GM23248 (cell line): ENCODE measurements at places on chromosomes 12 and 14.

DNA sequence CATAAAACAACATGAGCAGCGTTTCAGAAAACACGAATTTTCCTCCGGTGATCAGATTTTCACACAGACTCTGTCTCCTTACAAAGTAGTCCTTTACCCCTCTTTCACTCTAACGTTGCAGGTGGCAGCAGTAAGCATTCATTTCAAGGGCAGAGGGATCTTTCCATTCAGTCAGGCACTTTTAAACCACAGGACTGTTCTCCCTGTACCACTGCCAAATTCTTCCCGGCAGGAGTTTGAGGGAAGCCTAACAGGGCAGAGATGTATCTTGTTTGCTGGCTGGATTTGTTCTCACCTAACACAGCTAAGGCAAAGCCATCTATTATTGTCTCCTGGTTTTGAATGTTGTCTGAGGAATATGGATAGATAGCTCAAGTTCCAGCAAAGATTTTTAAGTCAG lies 1187.3 kb upstream of the SEL1L start:
- DNase-seq, result no peak

GRCh38 chr12:55720071-55720564 lies at the start of gene RDH5:
RDH5 (plus strand) TSS chr12:55720393; CDS start chr12:55721185, 792 bp downstream.
- peak; percentile 94 for DNase-seq

DNA sequence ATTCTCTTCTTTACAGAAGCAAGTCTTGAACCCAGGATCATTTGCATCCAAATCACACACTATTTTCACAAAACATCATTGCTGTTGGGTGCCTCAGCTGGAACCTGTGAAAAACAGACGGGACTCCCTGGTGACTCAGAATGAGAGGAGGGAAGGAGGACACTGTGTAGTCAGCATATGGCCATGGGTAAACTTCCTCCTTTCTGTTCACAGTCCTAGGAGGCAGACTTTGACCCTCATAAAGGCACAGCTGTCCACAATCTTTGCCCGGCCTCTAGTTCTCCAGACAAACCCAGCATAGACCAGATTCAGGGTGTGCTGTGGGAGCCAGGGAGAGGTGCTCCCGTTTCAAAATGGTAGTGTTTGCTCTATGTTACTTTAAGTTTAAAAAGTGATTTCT lies 62.0 kb downstream of the DYRK2 start:
- peak; percentile 66 for DNase-seq

DNA sequence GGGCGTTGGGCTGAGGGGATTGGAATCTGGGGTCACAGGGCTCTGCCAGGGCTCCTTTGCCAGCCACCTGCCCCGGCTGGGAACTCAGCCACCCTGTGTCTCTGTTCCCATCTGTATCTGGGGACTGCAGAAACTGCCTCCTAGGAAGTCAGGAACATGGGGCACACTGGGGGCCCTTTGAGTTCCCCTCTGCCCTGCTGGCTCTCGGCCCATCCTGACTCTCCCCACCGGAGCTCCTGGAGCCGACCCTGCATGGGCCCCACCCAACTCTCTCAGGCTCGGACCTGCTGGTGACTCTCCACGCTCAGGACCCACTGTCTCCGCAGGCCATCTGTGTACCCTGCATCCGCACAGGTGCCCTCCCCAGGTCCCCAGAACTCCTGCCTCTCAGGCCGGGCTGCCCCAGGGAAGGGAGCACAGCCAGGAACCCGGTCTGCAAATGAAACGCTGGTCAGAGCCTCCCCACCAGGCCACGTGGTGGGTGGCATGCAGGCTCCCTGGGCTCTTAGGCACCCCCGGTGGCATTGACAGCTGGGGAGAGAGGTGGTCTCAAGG lies 82.8 kb downstream of the KIF26A start:
- DNase-seq, result no peak

DNA sequence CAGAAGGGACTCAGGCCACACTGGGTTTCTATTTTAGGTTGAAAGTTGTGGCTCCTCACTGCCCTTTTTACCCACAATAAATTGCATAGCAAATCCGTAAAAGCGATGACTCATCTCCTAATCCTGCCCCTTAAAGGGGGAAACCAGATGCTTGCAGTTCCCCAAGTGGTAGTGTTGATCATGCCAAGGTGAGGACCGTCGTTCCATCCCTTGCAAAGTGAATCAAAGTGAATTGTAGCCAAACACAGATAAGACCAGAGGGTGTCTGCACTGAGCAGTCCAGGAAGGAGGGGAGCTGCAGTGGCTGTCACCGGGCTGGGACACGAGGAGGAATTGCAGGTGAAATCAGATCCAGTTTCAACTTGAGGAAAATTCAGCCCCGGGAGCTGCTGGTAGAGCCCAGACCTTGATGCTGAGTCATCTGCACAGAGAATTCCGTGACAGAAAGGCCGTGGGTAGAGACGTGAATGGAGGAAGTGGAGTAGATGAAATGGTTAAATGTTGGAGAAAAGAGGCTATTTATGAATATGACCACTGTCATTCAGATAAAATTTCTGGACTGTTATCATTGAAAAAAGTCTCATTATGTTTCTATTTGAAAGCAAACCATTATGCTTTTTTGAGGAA lies 44.2 kb upstream of the MMP17 start:
- DNase-seq, result peak; percentile 96

- DNase-seq, result no peak
Observed at GRCh38 chr14:43525658-43526057, 981.4 kb downstream of the FSCB start.

DNA sequence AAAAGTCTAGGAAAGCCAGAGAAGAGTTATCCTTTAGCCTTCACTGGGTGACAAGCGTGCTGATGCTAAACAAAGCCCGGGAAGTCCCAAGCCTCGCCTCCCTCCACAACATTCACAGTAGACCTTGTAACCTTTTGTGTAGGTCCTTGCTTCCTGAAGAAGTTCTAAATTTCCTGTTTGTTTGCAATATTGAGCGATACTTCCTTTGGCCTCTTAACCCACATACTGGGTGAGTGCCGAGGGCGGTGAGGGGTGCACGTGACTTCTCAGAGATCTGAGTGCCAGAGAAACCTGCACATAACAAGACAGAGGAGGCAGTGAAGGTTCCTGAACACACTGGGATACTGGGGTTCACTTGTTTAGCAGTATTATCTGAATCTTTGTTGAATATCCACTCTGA lies 134.3 kb downstream of the PLXNC1 start:
- no peak for DNase-seq

DNA sequence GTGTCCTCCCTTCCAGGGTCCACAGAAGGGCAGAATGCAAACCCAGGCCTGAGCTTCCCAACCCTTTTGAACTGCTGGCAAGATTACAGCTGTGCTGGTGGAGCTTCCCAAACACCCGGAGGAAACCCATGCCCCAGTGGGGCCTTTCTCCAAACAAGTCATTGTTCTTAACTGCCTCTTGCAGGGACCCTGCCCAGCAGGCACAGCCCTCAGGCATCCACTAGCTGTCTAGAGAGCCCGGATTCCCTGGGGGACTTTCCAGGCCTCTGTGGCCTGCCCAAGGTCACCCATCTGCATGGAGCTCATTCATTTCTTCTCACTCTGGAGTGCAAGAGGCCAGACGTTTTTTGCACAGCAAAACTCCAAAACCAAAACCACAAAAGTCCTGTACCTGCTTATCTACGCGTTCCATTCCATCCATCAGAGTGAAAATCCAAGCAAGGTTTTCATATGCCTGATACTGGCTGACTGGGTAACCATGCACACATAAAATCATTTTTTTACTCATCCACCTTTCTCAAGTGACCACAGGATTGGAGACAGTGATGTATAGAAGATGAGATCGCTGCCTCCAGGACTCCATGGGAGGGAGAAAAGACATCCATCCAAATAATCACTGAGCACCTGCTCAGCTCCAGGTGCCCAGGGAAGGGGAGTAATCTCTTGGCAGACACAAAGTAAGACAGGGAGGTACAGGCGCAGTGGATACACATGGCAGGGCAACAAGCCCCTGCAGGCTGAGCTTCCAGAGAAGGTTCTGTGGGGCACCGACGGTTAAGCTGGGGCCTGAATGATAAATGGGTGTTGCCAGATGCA lies 17.2 kb upstream of the BDKRB2 start:
- no peak for DNase-seq

GRCh38 chr12:111412007-111412829 lies 6.5 kb downstream of the SH2B3 start:
- peak; percentile 17 for DNase-seq

GRCh38 chr14:58428118-58428683 lies 682 bp downstream of the KIAA0586 start:
- DNase-seq, result peak; percentile 78

GRCh38 chr12:98227162-98227561 lies 288.2 kb upstream of the TMPO start:
- DNase-seq, result peak; percentile 42

- no peak for DNase-seq
Observed at GRCh38 chr14:27015065-27015464, 417.2 kb upstream of the NOVA1 start.

DNA sequence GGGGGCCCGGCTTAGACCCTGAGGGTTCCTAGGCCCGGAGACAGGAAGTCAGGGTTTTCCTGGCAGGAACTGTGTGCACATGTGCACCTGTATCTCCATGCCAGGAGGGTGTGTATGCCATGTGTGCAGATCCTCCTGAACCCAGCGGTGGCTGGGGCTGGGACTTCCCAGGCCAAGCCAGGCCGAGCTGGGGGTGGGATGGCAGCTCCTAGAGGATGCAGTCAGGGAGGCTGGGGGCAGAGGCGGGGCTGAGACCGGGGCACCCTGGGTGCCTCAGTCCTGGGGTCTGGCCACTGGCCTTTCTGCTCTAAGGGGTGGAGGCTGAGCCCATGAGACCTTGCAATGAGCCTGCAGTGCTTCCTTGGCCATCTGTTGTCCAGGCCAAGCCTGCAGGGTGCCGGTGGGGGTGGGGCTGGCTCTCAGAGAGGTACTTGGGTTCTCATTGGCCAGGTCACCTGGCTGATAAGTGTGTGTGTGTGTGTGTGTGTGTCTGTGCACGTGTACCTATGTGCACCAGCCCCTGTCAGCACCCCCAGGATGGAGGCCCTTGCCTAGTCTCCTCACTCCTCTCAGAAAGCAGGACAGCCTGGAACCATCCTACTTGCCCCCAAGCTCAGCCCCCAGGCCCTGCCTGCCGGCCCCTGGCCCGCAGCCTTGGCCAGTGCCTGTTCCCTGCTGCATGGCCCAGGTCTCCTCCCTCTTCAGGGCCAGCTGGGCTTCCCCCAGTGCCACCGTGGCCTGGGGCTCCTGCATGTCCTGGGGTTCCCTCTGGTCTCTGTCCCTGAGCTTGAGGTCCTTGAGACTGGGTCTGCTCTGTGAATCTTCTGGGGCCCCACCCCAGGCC lies 10.6 kb upstream of the TNFAIP2 start:
- DNase-seq, result no peak

GRCh38 chr12:45259675-45260074 lies 43.8 kb downstream of the ANO6 start:
- DNase-seq, result peak; percentile 70

DNA sequence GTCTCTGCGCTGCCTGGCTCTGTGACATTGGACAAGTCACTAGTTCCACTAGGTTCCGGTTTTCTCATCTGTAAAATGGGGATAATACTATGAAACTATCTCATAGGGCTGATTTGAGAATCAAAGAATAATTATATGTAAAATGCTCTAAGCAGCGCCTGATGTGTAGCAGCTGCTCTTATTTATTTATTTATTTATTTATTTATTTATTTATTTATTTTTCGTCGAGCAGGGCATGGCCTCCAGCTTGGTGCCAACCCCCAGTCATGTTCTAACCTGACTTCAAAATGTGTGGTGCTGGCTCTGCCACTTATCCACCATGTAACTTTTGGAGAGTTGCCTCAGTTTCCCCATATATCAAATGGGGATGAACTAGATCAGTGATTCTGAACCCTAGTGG lies 93.5 kb upstream of the GSC start:
- no peak for DNase-seq

- no peak for DNase-seq
Observed at GRCh38 chr12:91273560-91273959, 90.9 kb upstream of the DCN start.

DNA sequence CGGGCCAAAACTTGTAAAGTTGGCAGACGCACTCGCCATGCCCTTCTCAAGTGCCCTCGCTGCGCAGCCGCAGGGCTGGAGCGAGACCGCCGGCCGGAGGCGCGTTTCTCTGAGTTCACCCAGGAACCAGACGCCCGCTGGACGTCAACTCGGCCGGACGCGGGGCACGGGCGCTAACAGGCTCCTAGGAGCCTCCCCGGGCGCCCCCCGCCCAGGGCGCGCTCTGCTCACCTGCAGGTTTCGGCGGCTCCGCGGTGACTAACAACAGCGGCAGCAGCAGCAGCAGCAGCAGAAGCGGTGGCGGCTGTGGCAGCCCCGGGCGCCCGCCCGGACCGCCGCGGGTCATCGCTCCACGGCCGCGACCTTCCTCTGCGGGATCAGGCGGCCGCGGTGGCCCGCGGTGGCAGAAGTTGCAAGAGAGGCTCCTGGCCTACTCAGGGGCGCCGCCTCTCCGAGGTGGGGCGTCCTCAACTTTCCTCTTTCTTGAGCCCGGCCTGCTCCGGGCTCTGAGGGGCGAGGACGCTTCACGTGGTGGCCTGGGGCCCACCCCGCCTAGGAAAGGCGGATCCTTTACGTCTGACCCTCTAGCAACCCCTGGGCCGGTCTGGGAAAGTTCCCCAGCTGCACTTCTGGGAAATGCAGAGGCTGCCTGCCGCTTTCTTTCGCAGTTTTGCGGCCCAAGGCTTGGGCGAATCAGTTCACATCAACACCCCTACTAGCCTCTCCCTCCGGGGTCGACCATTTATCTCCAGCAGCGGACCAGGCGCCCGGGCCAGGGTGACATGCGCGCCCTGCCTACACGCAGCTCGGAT lies at the start of gene PLBD1:
TSS of gene PLBD1 (minus strand) at position 533 of the 812 bp plus-strand sequence. CDS start at position 346, 187 bp downstream.
- peak; percentile 50 for DNase-seq

GRCh38 chr14:75609116-75609515 lies 30.7 kb downstream of the FLVCR2 start:
- no peak for DNase-seq

- DNase-seq, result no peak
Observed at GRCh38 chr12:131922772-131923171, 6.3 kb upstream of the PUS1 start.

GRCh38 chr14:63200767-63201166 lies 3.5 kb upstream of the RHOJ start:
- DNase-seq, result no peak

GRCh38 chr12:46207644-46208043 lies 61.2 kb downstream of the SLC38A1 start:
- DNase-seq, result no peak

DNA sequence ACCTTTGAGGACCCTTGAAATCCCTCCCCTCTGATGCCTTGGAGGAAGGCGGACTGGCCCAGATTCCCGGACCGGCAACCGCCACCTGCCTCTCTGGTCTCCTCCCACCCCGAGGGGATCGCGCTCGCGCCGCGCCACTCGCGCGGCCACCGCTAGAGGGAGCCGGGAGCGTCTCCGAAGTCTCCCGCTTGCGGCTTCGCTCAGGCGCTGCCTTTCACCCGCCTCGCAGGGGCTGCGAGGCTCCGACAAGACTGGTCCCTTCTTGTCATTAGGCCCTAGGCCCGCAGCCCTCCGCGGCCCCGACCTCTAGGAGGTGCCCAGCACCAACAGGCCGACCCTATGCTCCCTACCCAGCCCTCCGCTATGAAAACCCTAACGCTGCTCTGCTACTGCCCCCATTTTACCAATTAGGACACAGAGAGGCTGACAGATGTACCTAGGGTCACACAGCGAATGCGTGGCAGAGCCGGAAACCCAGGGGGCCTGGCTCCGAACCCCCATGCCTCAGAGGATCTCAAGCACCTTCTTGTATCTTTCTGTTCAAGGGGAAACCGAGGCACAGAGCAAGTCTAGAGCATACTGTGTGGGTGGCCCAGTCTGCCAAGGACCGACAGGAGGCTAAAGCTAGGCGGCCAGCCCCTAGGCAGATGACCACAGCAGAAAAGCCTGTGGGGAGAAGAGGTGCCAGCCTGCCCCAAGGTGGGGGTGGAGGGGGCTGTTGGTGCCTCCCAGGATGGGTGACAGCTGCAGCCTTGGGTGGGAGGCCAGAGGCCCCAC lies 21.4 kb upstream of the VSX2 start:
- DNase-seq, result peak; percentile 81
